Ureter (tissue), 1 donor: ENCODE measurements at places on chromosomes 12 and 14. TPM values are rescaled to one million over a fixed set of nuclear protein-coding genes. Genes with fewer than 3 reads are reported as not detected.

GRCh38 chr14:103871596-103872480 lies 24.5 kb upstream of the PPP1R13B start:
- DNase-seq: peak; percentile 82

DNA sequence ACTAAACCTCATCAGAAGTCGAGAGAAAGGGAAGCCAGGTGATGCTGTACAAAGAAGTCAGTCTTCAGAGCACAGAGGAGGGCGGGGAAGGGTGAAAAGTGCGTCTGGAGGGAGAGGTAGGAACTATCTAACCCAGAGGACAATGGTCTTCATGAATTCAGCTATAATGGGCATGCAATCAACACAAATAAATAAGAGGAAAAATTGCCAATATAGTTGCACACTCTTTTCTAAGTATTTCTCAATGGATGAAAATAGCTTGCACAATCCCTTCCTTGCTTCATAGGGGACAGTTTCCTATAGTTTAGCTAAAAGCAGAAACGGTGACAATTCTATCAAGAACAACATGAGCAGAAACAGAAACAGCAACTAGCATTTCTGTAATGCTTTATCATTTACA lies 931.2 kb downstream of the AACS start:
- DNase-seq: no peak

Gene OR6C6
- total RNA-seq: not detected

Gene RND1
- 1.9 TPM for total RNA-seq

Gene RTN1
- 5.2 TPM for total RNA-seq

DNA sequence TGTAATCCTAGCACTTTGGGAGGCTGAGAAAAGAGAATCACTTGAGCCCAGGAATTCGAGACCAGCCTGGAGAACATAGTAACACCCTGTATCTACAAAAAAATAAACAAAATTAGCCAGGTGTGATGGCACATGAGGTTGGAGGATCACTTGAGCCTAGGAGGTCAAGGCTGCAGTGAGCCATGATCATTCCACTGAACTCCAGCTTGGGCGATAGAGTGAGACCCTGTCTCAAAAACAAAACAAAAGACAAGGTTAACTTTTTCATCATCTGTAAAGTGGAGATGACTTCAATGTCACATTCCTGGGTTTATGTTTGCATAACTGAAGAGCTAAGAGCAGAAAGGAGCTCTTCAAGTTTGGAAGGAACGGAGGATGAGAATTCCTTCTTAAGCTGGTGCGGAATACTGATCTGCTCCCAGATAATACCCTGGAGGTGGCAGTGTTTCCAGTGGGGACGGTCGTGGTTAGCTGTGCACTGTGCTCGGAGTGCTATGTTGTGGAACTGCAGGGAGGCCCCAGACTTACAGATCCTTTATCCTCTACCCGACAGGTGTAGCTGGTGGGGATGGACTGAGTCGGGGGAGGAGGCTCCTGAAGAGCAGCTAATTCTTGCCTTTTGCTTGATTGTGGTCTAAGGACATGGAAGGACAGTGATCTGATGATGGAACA lies 22.5 kb upstream of the BICD1 start:
- DNase-seq: no peak

Gene B4GALNT3
- 11.7 TPM for total RNA-seq

- DNase-seq: no peak
Measured at GRCh38 chr12:66152732-66153131, 17.1 kb downstream of the TMBIM4 start.

- no peak for DNase-seq
Measured at GRCh38 chr12:115245020-115245419, 561.0 kb upstream of the TBX3 start.
